ENCODE measurements at places on chromosomes 6 and 20.

- no peak for DNase-seq
- H3K27ac ChIP-seq: no peak overlapping the region
- no peak overlapping the region for H3K4me3 ChIP-seq
- peaks cover 8% of the 10 kb centered on the region for H3K4me1 ChIP-seq
- peaks cover 21% of the 10 kb centered on the region for H3K36me3 ChIP-seq
- H3K27me3 ChIP-seq: no peaks in the 10 kb centered on the region
Measured at GRCh38 chr6:157135691-157136090, 187.6 kb downstream of the TMEM242 start.

- no peak for DNase-seq
- H3K4me1 ChIP-seq: peaks cover 5% of the 10 kb centered on the region
- no peak overlapping the region for H3K4me3 ChIP-seq
- no peak overlapping the region for H3K27ac ChIP-seq
- peaks cover 13% of the 10 kb centered on the region for H3K36me3 ChIP-seq
Measured at GRCh38 chr6:5197084-5197483, 63.7 kb downstream of the LYRM4 start.

- no peaks in the 10 kb centered on the region for H3K36me3 ChIP-seq
- no peaks in the 10 kb centered on the region for H3K4me1 ChIP-seq
- H3K27ac ChIP-seq: no peak overlapping the region
- H3K27me3 ChIP-seq: no peaks in the 10 kb centered on the region
- no peak overlapping the region for H3K4me3 ChIP-seq
Measured at GRCh38 chr20:16100767-16101166, 472.5 kb downstream of the KIF16B start.

- no peaks in the 10 kb centered on the region for H3K36me3 ChIP-seq
- no peaks in the 10 kb centered on the region for H3K27me3 ChIP-seq
- no peak for DNase-seq
Measured at GRCh38 chr6:140316966-140317365, 942.5 kb upstream of the CITED2 start.

DNA sequence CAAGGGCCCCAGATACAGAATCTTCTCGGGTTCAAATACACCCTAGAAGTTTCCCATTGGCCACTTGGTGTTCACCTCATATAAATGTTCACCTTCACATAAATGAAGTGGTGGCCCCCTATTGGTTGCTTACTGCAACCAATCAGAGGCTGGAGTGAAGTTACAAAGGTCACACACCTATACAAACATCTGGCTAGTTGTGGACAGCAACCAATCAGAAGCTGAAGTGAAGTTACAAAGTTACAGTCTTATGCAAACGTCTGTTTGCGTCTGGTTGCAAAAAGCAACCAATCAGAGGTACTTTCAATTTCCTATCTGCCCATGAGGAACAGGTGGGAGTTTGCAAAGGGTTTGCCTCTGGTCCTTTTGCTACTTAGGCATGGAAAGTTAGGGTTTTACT is 206.5 kb upstream of the BMP2 start:
- H3K4me3 ChIP-seq: no peak overlapping the region
- H3K27me3 ChIP-seq: no peaks in the 10 kb centered on the region
- no peak overlapping the region for H3K27ac ChIP-seq
- H3K36me3 ChIP-seq: no peaks in the 10 kb centered on the region
- no peaks in the 10 kb centered on the region for H3K4me1 ChIP-seq
- DNase-seq: no peak

Data from activated CD4-positive, alpha-beta T cell treated with anti-CD3 and anti-CD28 coated beads, Interleukin-2, amount 10 ng/mL, durations not matched to agents 24 days and 14 days (primary cell).